ENCODE measurements at places on chromosomes 7 and 10.

- DNase-seq = no peak
Observed at GRCh38 chr10:43203448-43204041, 63.3 kb downstream of the RASGEF1A start.

GRCh38 chr7:39252916-39253315 is 275.2 kb downstream of the POU6F2 start:
- no peak for DNase-seq

- DNase-seq = no peak
Observed at GRCh38 chr7:76425156-76425555, 406 bp downstream of the ZP3 start.

GRCh38 chr7:33650828-33651227 is 254.5 kb upstream of the BMPER start:
- DNase-seq = no peak

GRCh38 chr7:228610-229009 is 36.2 kb downstream of the FAM20C start:
- DNase-seq = no peak

GRCh38 chr10:57579926-57580325 is 687.8 kb downstream of the IPMK start:
- DNase-seq = no peak

DNA sequence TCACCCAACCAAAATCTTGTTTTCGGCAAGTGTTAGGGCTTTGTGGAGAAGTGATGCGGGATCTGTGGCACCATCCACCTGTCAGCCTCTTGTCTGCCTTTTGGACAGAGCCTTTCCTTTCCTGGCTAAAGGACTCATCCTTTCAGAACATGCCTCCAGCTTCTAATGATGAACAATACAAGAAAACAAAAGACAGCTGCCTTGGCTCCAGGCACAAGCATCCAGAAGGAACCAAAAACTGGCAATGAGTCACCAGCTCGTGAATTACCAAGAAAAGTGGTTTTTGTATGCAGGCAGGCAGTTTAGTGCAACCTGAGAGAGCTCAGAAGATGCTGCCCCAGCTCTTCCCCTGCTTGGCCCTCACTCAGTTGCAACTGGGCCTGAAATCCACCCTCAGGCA is 84.6 kb upstream of the NAMPT start:
- DNase-seq = peak; percentile 24

GRCh38 chr10:91006752-91007346 is 86.0 kb upstream of the ANKRD1 start:
- no peak for DNase-seq

- no peak for DNase-seq
Observed at GRCh38 chr7:149043936-149044335, 15.6 kb upstream of the PDIA4 start.

- no peak for DNase-seq
Observed at GRCh38 chr10:102010961-102011360, 45.0 kb downstream of the ARMH3 start.

DNA sequence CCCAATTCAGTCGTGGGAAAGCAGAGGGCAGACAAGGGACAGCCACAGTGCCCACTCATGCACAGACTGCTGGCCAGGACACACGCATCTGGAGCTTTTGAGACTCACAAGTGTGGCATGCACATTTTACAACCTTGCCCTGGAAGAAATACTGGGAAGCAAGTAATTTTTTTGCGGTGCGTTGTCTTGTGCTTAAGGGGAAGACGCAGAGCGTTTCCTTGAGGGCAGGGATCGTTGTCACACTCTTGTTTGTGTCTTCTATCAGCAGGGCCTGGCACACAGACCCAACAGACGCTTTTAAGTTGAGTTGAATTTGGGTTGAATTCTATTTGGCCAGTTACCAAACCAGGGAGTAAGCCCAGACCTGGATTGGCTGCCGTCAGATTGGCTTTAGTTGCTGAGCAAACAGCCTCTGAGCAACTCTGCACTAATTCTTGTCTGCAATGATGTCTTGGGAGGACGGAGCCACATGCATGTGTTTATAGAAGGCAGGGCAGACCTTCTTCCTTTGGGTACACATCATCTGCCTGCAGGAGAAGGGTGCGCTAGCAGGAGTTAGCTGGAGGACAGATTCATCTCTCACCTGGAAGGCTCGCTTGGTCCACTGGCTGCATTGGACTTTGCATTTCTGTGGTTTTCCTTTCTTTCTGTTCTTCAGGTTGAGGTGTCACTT is 38.4 kb downstream of the IL2RA start:
- no peak for DNase-seq

- no peak for DNase-seq
Observed at GRCh38 chr10:26557641-26558014, 119.5 kb downstream of the APBB1IP start.

DNA sequence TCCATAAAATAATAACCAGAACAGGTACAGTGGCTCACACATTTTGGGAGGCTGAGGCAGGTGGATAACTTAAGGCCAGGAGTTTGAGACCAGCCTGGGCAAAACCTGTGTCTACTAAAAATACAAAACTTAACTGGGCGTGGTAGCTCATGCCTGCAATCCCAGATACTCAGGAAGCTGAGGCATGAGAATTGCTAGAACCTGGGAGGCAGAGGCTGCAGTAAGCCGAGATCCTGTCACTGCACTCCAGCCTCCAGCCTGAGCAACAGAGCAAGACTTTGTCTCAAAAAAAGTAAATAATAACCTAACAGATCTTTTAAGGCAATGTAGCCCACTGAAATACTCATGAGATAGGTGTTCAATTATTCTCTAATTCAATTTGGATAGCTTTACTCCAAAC is 107.1 kb upstream of the ASAH2 start:
- DNase-seq = no peak

- DNase-seq = no peak
Observed at GRCh38 chr7:48511080-48511479, 339.8 kb downstream of the ABCA13 start.

GRCh38 chr7:44220046-44220357 is 19.2 kb downstream of the YKT6 start:
- no peak for DNase-seq

DNA sequence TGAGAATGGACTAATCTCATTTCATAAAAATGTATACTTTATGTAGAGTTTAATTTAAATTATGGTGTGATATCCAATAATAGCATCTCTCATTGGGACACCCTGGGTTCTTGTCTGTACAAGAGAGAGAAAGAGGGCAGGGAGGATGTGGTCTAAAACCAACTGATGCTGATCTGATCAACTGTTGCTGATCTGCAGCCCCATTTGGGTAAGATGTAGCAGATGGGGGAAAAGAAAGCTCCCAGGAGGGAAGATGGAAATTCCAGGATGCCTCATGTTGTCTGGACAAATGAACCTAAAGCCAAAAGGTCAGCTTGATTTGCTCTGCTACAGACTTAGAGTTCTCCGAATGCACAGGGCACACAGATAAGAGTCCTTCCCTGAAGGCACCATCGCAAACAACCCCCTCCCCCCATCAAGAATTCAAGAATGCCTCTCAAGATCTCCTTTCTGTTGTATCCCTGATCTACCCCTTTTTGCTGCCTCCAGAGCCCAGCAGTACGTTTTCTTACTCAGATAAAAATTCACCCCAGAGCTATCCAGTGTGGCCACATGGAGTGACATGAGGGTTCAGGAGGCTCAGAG is 171.4 kb upstream of the INHBA start:
- DNase-seq = no peak

- DNase-seq = no peak
Observed at GRCh38 chr10:4691776-4692175, 134.2 kb upstream of the AKR1E2 start.

- DNase-seq = no peak
Observed at GRCh38 chr10:32911285-32912016, 46.6 kb downstream of the ITGB1 start.

DNA sequence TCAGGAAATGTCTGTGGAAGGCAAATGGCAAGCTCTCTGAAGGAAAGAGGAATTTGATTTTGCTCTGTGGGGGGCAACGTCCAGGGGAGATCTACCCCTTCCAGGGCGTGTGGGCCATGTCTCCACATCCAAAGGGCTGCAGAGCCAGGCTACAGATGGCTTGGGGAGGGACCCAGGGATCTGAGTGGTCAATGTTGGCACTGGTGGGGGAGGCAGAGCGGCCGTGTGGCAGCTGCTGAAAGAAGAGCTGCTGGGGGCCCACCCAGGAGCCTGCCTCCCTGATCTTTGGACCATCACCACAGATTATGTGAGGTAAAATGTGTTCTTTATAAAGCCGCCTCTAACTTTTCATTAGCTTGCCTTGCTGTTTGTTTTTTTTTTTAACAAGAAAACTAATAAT is 144.1 kb downstream of the HERPUD2 start:
- DNase-seq = no peak

GRCh38 chr7:143148651-143149050 is 16.8 kb downstream of the PIP start:
- DNase-seq = no peak

GRCh38 chr7:19552576-19552975 is 156.3 kb downstream of the POLR1F start:
- DNase-seq = no peak

- no peak for DNase-seq
Observed at GRCh38 chr7:129742256-129742655, 130.7 kb downstream of the NRF1 start.

GRCh38 chr10:70590655-70591416 is 11.7 kb downstream of the PRF1 start:
- no peak for DNase-seq

DNA sequence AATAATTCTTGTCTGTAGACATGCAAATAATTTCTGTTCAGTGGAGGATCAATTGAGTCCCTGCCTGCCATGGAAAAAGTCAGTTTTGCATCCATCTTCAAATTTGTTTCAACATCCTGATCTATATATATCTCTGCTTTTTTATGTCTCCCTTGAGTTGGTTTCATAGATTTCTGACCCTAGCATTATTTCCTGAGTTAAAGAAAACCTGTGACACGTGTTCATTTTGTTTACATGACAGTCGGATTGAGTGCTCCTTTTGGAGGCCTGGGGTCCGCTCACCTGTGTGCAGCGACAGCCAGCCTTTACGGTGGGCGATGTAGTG is 674 bp downstream of the MRPS24 start:
- no peak for DNase-seq

- no peak for DNase-seq
Observed at GRCh38 chr7:91527460-91527859, 263.2 kb downstream of the FZD1 start.

GRCh38 chr7:75617634-75618234 is 121.0 kb downstream of the HIP1 start:
- peak; percentile 47 for DNase-seq

- DNase-seq = no peak
Observed at GRCh38 chr10:110360857-110361474, 56.2 kb upstream of the SMNDC1 start.

DNA sequence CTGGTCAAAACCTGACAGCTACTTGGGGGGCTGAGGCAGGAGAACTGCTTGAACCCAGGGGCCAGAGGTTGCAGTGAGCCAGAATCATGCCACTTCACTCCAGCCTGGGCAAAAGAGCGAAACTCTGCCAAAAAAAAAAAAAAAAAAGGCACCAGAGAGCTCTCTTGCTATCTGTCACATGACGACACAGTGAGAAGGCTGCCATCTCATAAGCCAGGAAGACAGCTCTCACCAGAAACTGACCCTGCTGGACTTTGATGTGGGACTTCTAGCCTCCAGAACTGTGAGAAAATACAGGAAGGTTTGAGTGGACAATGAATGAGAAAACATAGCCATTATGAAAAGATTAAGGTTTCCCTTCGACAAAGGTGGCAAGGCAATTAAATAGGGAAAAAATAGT is 51.1 kb upstream of the KCNIP2 start:
- DNase-seq = no peak

DNA sequence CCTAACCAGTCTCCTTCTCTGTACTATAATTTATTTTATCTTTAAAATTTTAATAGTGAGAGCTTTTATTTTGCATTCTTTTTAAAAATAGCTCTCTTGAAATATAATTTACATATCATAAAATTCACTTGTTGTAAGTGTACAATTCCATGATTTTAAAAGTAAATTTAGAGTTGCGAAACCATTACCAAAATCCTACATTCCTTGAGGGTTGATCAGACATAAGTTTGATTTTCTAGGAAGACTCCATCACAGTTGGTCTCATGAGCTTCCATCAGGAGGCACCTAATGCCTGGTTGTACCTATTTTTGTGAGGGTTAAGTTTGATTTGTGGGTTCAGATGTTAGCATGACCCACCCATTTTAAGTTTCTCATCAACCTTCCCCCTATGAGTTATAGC is 108.1 kb downstream of the BMPER start:
- no peak for DNase-seq

DNA sequence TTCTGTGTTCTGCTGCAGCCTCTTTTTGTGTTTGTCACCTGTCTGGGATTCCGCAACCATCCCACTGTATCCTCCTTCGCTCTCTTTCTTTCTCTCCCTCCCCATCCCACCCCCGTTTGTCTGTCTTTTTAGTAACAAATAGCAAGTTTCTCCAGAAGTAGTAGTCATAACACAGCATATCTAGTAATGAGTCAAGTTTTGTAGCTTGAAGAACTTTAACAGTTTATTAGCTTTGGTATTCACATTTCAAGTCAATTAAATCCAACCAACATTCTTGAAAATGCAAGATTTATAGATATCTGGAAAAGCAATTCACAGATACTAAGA is 154.1 kb upstream of the MTPN start:
- DNase-seq = no peak

DNA sequence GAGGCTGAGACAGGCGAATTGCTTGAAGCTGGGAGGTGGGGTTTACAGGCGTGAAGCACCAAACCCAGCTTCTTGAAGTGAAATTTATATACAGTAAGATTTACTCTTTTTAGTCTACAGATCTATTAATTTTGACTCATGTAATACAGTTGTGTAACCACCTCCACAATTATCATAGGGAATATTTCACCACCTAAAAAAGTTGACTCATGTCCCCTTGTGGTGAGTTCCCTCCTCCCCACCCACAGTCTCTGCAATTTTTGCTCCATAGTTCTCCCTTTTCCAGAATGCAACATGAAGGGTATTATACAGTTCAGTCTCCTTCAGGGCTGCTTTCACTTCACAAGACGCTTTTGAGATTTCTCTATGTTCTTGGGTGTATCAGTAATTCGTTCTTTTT is 156.8 kb downstream of the FAM107B start:
- DNase-seq = no peak

- DNase-seq = no peak
Observed at GRCh38 chr10:103445767-103446567, 6.2 kb downstream of the CALHM2 start.

GRCh38 chr7:11833431-11833830 is 1.4 kb upstream of the THSD7A start:
- no peak for DNase-seq

DNA sequence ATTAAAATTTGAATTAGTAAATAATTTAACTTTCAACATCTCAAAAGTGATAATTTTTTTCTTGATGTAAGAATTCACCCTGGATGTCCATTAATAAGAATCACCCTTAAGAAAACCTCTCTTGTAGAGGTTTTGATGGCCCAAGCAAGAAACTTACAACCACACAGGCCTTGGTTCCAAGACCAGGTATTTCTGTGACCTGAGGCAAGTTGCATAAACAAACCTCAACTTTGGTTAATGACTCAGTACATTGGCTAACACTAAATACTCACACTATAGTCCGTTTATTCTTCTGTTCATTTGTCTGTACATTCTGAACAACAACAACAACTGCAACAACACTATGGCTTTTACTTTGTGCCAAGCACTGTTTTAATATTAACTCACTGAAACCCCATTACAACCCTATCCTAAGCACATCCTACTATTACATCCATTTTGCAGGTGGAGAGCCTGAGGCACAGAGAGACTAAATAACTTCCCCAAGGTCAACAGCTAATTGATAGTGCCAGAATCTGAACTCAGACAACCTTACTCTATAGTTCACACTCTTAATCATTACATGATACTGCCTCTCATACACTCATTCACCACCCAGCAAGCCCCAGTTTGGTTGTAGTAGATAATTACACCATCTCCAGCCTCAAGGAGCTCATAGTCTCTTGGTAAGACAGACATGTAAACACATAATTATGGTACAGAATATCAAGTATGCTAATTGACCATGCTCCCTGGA is 6.6 kb downstream of the ANK3 start:
- no peak for DNase-seq
